Astrocyte of the spinal cord (primary cell): ENCODE measurements at places on chromosomes 4 and X.
A peak's percentile ranks its signal among the peaks of the same experiment; 100 is the strongest.

DNA sequence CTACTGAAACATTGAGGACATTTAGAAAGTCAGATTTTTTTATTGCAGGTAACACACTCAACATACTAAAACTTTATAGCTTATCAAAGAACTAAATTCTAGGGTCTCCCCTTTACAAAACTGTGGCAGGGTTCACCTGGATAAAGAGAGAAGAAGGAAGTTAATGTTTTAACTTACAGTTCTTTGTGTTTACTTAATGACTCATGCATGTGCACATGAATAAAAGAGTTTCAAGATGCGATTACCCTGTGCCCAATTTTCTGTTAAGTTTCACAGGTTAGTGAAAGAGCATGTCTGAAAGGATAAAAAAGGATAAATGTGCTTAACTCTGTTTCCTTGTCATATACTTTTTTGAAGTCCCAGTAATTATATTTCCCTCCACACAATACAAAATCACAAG is 16.8 kb downstream of the DCAF8L1 start:
- peak; percentile 14 for DNase-seq

- DNase-seq, result no peak
Measured at GRCh38 chrX:31670245-31670644, 598.4 kb upstream of the FTHL17 start.

DNA sequence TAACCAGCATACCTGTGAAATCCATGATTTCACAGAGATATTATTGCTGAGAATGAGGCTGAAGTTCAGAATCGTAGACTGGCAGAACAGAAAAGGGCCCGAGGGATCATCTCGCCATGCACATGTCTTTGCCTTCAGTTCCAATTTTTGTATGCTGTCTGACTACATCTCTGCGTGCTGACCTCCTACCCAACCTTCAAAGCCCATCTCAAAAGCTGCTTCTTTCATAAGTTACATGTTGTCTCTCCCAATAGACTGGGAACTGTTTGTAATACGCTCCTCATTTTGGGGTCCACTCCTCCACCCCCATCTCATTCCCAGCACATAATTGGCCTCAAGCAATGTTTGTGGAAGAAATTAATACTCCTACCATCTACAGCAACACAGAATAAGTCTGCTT is 78.2 kb downstream of the RTL5 start:
- DNase-seq, result no peak

DNA sequence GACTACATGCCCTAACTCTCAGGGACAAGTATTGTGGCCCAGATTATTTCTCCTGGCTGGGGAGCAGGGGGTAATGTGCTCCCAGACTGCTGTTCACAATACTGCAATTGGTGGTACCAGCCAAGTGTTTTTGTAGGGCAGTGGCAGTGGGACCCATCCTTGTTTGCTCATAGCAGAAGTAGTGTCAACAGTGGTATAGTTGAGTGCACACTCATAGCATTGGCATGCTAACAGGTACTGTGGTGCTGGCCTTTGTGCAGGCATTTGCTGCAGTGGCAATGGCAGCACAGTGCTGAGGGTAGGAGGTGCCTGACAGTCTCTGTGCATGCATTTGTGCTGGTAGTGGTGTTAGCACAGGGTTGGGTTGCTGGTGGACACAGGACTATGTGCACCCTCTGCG is 995.0 kb downstream of the SH3BGRL start:
- DNase-seq, result no peak

DNA sequence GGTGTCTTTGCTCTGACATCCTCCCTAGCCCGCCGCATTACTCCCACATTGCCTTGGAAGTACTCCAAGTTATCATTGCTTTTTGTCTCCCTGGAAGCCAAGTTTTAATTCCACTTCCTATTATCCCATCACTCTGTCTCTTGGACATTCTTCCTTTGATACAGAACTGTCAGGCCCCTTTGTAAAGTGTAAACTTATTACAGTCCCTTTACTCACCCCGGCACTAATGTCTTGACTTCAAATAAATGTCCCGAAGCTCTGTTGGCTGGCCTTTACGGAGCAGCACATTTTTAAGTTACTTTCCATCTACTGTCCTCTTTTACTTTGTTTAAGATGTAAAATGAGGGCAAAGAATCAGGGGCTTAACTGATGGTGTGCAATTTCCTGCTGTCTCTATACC is 223.5 kb upstream of the IGFBP7 start:
- no peak for DNase-seq

GRCh38 chr4:36027203-36027602 is 217.1 kb downstream of the ARAP2 start:
- DNase-seq, result no peak

DNA sequence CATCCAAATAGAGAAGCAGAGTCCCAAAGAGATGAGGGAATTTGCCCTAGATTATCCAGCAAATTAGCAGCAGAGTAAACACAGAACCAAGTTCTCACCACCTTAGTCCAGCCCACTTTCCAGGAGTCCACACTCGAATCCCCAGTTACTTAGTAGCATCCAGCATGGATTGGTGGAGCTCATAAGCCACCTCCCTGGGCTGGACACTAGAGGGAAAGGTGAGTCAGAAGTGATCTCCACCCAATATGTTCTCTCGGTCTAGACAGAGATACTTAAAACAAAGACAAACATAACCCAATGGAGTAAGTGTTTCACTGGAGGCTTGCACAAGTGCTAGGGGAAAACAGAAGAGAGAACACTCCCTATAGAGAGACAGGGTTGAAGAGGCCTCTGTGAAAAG is 105.1 kb upstream of the CPEB2 start:
- no peak for DNase-seq

DNA sequence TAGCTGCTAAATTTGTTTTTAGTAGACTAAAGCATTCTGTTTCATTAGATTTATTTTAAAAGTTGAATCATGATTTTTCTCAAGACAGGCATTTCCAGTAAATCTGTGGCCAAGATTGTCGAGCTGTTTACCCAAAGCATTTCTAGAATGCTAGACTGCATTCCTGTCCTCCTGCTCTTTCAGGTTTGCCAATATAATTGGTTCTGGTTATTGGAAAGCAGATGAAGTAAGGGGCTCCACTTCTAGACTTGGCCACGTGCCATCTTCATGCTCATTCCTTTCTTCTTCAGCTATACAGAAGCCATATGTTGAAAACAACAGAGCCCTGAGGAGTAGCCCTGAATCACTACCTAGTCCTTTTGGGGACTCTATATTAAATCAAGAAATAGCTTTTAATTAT is 62.5 kb downstream of the PGRMC2 start:
- peak; percentile 83 for DNase-seq

GRCh38 chr4:68175562-68176155 is 46.0 kb upstream of the TMPRSS11F start:
- peak; percentile 70 for DNase-seq

GRCh38 chrX:19954335-19955096 is 36.3 kb downstream of the BCLAF3 start:
- no peak for DNase-seq

DNA sequence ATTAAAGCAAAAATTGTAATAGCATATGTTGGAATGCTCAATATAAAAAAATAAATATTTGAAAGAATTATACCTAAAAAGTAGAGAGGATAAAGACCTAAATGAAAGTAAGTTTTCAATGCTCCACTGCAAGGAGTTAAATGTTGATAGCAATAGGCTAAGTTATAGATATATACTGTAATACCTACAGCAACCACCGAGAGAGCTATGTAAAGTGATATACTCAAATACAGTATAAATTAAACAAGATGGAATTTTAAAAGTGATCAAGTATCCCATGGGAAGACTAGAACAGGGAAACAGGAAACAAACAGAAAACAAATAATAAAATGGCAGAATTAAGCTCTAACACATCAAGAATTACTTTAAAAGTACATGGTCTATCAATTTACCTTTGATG is 73.9 kb downstream of the CASP3 start:
- DNase-seq, result no peak
